ENCODE measurements at places on chromosomes 7 and 10.

GRCh38 chr7:106957766-106958165 lies 86.7 kb upstream of the PRKAR2B start:
- DNase-seq: no peak

DNA sequence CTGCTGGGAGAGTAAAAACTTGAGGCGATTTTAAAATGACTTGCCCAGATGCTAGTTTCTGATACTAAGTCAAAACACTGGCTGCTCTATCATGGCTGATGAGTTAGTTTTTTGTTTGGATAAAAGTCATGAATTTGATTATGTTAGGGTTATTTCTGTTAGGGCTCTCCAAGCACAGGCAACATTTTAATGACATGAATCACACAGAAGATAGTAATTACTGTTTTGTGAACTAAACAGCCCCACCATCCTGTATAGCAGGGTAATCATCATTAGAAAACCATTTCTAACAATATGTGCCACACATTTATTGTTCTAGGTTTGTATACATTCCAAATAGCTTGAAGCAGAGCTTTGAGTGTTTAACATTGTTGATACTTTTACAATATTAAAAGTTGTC lies 750.3 kb downstream of the ANKRD7 start:
- DNase-seq: no peak

GRCh38 chr7:87797798-87798403 lies 78.3 kb downstream of the SLC25A40 start:
- peak; percentile 19 for DNase-seq

DNA sequence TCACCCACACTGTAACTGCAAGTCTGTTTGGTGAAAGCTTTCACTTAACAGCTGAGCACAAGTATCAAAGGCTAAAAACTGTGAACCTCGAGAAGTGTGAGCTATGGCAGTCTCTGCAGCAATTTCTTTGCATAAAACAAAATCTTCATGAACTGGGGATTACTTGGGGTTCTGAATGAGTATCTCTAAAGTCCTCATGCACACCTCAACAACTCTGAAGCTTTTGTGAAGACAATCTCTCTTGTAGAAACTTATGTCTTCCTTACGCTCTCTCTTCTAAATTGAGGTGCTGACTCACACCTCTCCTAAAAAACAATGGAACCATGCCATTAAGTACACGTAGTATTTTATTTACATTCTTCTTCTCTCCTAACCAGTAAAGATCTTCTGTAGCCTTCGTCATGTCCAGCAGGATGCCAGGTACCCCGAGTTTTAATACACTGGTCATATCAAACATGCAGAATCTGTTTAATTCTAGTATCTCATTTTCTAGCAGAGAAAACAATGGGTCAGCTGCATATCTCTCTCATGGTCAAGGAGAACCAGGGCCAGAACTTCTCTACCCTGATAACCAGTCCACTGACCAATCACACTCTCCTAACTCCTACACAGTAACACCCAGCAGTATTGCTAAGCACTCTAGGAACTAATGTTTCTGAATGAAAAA lies 76.9 kb downstream of the UBE2H start:
- DNase-seq: no peak

DNA sequence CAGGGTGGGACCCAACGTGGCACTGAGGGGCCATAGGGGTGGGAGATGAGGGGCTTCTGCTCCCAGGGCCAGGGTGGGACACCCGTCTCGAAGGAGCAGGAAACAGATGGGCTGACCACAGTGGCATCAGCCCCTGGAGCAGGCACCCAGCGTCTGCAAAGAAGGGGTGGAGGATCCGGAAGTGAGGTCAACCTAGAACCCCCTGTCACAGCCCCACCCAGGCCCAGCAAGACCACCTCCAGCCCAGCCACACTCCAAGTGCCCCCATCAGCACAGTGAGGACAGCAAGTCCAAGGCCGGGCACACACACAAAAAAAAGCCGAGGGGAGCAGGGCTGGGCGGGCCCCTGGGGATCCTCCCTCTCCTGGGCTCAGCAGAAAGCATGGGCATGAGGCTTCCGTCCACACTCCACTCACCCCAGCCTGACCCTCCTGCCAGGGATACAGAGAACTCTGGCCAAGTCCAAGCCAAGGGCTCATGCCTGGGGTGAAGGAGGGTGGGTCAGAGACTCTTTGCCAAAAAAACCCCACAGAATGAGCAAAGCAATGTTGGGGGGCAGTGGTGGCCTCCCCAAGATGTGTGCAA lies 111.0 kb downstream of the FOXL3 start:
- DNase-seq: no peak

DNA sequence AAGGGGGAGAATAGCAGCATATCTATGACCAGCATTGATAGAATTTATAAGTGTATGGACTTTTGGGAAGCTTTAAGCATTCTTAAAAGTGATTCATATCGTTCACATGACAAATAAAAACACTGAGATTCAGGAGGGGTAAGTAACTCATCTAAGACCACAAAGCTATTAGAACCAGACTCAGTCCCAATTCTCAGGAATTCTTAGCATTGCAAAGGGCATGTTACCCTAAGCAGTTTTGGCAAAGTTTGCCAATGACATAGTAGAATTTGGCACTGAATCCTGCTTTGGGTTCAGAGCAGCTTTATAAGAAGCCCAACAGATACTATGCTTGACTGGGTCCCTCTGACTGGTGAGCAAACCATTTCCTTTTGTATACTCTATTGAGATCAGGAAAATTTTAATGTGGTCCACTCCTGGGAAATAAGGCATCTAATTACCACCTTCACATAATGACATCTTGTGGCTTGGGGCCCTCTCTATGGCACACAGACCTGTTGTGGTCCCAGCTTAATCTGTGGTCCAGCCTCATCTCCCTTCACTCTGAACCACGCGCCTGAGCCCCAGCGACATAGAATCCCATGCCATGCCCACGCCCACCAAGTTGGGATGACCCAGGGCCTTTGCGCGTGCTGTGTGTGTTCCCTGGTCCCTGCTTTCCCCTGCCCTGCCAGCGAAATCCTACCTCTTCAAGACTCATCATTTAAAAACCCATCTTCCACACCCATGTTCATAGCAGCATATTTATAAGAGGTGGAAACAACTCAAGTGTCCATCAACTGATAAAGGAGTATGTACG lies 37.5 kb upstream of the DOCK1 start:
- no peak for DNase-seq

- DNase-seq: no peak
These were observed 23.4 kb downstream of the IQCE start for GRCh38 chr7:2582006-2582735.

DNA sequence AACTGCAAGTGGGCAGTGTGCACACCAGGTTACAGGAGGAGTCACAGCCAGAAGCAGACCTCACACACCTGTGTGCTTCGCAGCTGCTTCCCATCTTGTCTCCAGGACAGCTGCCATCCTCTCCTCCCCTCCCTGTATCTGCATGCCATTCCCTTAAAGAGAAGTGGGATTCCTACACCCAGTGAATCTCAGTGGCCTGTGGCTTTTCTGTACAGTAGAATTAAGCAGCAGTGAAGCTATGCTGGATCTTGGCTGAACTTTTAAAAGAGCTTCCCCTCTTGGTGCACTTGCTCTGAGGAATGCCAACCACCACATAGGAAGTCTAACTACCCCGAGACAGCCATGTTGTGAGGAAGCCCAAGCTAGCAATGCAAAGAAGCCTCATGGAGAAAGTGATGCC lies 236.5 kb upstream of the ZMIZ1 start:
- DNase-seq: no peak

- DNase-seq: no peak
These were observed 30.5 kb downstream of the NPS start for GRCh38 chr10:127579640-127580039.

DNA sequence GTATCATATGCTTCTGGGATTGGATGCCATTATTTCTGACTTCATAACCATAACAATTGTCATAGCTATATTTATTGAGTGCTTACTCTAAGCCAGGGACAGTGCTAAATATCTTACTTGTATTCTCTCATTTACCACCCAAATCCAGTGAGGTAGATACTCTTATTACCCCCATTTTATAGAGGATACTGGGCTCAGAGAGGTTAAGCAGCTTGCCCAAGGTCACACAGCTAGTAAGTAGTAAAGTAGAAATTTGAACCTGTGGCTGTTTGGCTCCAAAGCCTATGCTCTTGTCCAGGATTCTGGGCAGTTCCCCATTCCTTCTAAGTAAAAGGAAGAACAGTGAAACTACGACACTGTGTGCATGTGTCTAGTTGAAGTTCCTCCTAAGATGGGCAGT lies 56.5 kb downstream of the COL13A1 start:
- DNase-seq: no peak

DNA sequence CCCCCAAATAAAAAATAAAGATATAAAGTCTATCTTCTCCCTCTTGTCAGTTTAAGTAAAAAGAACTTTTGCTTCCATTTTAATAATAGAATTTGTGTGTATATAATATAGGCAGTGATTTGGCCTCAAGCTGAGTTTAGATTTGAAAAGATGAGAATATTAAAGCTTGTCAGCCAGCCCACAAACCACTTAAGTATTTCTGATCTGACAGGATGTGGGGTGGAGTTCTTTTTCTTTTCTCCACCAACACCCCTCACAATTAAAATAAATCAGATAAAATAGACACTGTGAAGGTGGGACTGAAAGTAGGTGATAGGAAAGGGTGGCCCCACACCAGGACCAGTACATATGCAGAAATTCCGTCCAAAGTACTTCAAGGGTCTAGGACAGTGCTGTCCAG lies 714.1 kb downstream of the AUTS2 start:
- no peak for DNase-seq

GRCh38 chr7:158252081-158252836 lies 335.4 kb downstream of the PTPRN2 start:
- no peak for DNase-seq

DNA sequence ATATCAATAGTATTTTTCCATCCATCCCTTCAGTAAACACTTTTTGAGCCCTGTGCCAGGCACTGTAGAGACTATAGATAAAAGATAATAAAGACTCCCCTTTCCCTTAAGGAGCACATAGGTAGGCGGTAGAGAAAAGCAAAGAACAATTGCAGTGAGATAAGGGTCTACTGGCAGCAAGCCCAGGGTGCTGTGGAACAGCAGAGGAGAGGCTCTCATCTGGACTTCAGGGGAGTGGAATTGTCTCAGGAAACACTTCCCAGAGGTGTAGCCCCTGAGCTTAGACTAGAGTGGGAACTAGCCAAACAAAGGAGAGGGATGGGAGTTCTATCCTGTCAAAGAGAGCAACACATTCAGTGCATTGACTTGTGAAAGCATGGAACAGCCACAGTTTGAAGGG lies 102.0 kb downstream of the NRF1 start:
- no peak for DNase-seq

DNA sequence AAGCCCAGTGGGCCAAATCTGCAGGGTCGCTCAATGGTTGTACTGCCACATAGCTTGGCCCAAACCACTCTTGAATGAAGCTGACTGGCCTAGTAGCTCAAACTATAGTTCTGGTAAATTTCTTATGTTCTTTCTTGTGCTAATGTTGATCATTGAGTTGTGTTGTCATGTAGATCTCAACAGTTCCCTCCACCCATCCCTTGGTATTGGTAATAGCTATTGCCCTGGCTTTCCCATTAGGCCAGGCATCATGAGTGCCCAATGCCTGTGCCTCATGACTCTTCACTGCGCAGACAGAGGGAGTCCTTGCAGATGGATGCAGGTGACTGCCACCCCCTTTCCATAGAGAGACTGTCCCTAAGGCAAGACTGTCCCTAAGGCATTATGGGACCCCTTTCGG lies 988.4 kb downstream of the KCNMA1 start:
- no peak for DNase-seq

DNA sequence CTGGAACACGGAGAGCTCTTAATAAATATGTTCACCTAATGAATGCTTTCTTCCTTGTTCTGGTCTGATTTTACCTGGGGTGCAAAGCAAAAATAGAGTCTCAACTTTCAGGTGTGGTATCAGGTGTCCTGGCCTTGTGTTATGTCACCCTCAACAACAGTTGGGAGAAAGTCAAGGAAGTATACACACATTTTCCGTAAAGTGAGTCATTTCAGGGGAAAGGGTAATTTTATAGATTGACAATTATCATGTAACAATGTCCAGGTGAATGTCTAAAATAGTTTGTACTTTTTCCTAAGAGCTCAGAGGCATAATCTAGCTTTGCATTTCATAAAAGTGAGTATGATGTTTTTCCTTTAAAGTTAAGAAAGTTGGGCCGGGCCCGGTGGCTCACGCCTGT lies 287.4 kb downstream of the SKIDA1 start:
- no peak for DNase-seq

GRCh38 chr10:99369551-99369950 lies 40.4 kb downstream of the CNNM1 start:
- DNase-seq: no peak

DNA sequence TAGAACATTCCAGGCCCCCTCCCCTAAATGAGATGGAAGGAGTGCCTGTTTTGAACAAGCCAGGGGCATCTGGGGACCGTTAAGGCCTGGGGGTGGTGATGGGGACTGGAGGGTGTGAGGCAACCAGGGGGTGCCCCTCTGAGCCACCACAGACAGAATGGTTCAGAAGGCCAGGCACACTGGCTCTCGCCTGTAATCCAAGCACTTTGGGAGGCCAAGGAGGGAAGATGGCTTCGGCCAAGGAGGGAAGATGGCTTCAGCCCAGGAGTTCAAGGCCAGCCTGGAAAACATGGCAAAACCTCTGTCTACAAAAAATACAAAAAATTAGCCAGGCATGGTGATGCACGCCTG lies 173.2 kb upstream of the TNRC18 start:
- no peak for DNase-seq

All from GM12864 (cell line).